ENCODE measurements at places on chromosomes 1 and 21.
A peak's percentile ranks its signal among the peaks of the same experiment; 100 is the strongest.

DNA sequence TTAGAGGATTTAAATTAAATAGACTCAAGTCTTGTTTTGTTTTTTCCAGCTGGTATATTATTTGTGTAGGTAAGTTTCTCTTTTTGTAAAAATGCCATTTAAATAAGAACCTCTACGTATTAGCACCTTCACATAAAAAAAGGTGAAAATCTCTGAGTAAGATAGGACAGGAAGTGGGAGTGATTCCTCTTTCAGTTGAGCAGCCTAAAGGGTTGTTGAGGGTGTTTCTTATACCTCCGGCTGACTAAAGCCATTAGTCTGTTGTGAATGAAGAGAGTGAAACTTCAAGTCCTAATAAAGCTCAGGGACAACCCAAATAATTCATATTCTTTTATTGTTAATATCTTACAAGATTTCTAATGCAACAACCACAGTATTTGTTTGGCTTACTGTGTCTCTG is 188.7 kb downstream of the CHRM3 start:
- DNase-seq: no peak

DNA sequence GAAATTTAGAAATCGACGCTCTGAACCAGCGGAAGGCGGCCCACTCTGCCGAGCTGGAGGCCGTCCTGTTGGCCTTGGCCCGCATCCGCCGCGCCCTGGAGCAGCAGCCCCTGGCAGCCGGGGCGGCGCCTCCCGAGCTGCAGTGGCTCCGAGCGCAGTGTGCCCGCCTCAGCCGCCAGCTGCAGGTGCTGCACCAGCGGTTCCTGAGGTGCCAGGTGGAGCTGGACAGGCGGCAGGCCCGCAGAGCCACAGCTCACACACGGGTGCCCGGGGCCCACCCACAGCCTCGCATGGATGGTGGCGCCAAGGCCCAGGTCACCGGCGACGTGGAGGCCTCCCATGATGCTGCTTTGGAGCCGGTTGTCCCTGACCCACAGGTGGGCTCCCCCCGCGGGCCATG is 47.0 kb upstream of the DIP2A start:
- no peak for DNase-seq

GRCh38 chr1:229657993-229658755 is 32.1 kb downstream of the URB2 start:
- no peak for DNase-seq

GRCh38 chr1:103514920-103515503 is 10.5 kb upstream of the RNPC3 start:
- peak; percentile 10 for DNase-seq

DNA sequence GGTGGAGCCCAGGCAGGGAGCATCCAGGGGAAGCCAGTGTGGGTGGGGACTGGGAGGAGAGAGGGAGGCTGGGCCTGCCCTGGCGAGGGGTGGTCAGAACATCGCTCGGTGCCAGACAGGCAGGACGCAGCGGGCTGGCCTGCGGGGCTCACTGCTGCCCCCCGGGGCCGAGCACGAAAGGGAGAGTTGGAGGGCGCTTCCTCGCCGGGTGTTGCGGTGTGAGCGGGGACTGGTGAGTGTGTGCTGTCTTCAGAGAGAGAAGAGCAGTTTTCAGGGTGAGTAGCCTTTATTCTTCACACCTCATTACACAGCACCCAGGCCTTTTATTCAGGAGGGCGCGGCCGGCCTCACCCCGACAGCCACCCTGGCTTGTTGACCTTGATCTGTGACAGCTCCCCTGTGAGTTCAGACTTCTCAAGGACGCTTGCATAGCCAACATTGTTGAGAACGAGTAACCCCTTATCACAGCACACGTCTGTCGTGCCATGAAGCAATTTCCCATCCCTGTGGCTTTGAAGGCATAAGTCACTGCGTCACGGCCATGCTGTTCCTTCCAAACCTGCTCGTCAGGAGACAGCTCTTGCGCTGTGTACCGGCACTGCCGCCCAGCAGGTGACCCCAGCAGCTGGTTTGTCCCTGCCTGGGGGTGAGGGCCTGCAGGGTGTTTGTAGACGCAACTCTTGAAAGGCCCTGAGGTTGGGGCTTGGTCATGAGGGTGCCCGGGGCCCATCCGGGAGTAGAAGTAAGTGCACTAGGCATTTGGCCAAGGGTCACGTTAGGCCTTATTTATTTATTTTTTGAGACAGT is 54.6 kb downstream of the PRKCZ start:
- no peak for DNase-seq

DNA sequence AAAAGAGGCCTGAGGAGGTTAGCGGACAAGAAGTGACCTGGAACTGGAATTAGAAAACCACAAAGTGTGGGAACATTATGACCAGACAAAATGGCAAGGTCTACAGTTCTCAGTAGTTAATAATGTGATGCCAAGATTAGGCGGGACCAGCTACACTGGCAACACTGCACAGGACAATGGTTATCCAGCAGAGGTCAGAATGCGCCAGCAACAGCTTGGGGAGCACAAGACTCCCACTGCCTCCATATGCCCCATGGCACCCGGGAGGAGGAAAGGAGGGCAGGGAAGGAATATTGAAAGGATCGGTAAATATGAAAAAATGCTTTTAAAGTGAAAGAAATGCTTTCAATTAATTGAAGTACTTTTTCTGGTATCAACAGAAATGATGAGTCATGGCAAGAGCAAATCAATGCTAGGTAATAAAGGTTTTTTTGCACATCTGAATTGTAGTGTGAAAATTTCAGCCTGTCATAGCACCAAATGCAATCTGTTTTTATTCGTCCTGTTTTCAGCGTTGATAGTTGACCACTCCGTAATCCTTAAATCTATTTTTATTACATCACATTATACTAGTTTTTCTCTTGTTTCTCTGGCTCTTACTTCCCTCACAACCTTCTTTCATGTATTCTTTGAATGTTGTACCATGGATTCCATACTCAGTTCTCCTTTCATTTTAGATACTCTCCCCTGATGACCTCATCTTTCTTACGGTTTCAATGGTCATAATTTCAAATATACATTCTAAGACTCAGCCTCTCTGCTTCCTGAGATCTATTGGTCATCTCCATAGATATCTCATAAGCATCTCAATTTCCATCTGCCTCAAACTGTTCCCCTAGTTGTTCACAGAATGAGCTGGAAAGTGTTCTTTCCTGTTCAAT is 30.7 kb downstream of the VCAM1 start:
- no peak for DNase-seq

GRCh38 chr1:47875036-47875435 is 122.1 kb downstream of the TRABD2B start:
- no peak for DNase-seq

DNA sequence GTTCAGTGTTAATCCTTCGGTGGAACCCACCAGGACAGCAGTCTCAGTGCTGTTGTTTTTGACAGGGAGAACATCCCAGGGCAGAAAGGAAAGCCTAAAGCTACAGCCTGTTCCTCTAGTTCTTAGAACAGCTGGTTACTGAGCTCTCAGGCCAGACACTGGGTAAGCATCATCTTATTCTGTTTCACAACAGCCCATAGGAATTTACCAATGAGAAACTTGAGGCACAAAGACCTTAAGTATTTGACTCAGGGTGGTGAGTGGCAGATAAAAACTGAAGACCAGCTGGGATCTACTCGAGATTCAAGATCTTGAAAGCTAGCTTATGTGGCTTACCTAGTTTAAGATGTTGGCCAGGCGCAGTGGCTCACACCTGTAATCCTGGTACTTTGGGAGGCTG is 9.4 kb upstream of the NEK2 start:
- no peak for DNase-seq

GRCh38 chr1:209884249-209884648 is 53.8 kb upstream of the SYT14 start:
- no peak for DNase-seq

DNA sequence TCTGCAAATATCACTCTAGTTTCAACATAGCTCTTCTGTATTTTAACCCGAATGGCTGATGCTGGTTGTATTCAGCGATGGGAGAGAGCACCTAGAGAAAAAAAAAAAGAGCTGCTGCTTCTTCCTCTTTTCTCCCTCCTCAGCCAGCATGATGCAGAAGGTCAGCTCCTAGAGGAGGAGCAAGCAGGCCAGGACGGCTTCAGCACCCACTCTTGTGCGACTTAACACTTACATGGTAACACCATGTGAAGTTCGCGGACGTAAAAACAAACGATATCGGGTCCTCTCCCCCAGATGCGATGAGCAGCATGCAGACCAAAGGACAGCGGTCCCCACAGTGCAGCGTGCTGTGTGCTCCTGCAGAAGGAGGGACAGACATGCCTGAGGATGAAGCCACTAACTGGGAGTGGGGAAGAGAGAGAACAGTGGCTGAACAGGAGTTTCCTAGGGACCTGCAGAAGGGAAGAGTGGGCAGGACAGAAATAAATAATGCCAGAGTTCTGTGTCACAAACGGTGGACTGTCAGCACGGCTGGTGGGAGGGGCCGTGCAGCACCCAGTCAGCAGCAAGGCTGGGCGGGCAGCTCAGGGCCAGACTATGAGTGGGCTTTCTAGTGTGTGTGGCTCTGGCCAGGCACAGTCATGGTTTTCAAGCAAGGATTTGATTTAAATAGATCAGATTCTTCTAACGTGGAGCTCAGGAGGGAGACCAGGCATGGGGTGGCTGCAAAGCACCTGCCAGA is 11.4 kb upstream of the B3GALT5 start:
- no peak for DNase-seq

Measured in mucosa of gallbladder (tissue), 1 donor.